ENCODE measurements at places on chromosomes 12 and 14.
A peak's percentile ranks its signal among the peaks of the same experiment; 100 is the strongest.

DNA sequence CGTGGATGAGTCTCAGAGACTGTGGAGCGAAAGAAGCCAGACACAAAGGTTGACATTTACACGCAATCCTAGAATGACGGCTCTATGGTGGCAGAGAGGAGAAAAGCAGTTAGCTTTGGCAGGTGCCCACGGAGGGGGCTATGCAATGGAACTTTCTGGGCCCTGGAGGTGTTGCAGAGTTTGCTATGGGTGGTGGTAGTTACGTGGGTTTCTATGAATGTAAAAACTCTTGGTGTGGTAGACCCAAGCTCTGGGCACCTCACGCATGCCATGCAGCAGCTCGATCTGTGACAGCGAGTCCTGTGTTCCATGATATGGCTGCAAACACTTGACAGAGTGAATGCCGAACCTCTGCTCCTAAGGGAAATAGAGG lies 5.0 kb upstream of the INF2 start:
- DNase-seq: no peak

GRCh38 chr14:72699852-72700257 lies 194.0 kb downstream of the DPF3 start:
- peak; percentile 73 for DNase-seq

- DNase-seq: peak; percentile 64
These were observed 58.0 kb downstream of the FAR2 start for GRCh38 chr12:29207120-29207519.

- DNase-seq: peak; percentile 48
These were observed 1181.2 kb downstream of the VRK1 start for GRCh38 chr14:97978341-97978740.

DNA sequence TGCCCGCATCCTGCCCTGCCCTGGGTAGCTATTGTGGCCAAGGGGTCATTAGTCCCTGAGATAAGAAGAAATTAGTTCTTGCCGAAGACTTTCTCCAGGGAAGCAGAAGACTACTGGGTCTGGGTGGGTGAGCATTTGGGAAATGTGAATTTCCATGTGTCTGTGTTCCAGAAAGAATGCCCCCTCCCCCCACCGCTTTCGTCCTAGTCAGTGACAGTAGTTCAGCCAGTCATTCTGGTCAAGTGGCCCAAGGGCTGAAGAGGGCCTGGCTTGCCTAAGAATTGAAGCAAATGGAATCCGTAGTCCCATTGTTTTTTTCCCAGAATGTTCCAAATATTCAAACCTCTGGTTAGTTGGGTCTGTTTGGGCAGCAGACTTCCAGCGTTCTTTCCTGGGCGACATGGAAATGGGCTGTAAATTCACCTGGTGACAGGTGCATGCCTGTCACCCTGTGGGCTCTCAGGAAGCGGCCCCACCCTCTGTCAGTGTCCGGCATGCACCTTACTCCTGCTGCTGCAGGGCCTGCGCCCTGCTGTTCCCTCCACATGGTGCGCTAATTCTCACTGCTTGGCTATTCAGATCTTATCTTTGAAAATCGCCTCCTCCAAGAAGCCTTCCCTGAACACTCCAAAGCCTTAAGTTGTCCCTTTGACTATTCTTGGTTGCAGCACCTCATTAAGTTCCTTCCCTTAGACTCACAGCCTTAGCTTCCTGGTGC lies 1.4 kb upstream of the RFLNA start:
- DNase-seq: no peak

DNA sequence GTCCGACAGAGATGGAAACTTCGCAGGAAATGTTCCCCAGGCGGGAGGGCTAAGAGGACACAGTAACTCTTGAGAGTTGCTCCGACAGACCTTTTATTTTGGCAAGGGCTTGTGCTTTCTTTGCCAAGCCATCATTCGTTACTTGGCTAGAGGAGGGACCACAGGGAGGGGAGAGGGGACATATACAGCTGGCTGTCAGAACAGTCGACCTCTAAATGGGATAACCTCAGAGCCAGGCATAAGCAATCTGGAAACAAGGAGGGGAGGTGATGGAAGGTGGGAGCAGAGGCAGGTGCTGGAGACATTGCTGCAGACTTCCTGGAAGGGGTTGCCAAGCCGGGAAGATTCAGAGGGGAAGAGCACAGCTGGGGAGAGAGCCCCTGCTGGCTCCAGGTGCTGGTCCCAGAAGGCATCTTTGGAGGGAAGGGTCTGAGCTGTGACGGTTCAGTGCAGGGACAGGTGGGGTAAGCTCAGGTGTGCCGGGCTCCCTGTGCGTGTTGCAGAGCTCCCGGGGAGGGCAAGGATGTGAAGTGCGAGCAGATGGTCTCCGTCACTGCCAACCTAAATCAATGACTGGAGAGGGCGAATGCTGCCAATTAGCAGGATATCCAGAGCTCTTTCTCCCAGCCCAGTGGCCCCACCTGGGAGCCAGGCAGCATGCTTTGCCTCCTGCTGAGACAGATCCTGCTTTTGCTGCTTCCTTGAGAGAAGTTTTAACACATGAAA lies 50.1 kb downstream of the CHST11 start:
- DNase-seq: no peak

DNA sequence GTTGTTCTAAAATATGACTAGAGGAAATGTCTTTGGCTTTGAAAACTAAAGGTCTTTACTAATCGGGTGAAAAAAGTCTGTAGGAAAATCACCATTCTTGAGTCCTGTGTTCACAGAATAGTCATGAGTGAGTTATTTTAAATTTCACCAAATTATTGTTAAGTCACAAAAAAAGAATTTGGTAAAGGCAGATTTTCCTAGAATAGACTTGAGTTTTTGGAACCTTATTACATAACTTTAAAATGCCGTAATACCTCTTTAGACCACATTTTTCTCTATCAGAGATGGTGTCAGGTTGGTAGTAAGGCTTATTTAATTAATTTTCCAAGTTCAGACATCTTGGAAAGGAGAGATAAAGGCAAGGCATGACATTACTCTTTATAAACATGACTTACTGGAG lies 184.7 kb upstream of the GARIN2 start:
- DNase-seq: no peak

Measured in common myeloid progenitor, CD34-positive (primary cell).